Central memory CD4-positive, alpha-beta T cell (primary cell): ENCODE measurements at places on chromosomes 13 and 19.

DNA sequence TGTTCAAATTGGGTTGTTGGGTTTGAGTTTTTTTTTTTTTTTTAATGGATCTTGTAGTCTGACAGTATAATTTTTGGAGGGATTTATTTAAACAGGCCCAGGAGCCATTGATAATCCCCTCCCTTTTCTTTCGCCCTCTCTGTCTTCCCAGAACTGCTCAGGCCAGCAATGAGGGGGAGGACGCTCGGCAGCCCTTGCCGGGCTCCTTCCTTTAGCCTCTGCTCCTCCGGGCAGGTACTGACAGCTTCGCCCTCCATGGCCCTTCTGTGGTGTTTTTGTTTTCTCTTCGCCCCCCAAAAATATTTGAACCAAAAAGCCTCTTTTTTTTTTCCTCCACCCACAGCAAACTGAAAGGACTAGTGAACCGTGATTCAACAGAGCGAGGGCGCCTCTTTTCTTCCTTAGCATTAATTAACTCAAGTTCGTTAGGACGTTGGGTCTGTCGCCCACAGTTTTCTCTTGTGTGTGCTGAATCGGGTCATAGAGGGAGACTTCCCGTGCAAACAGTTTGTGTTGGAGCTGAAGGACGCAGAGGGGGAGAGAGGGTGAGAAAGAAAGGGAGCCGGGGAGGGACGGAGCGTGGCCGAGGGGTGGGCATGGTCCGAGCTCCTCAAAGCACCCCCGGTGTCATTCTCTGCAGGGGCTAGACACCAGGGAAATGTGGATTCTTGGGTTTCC is 21.5 kb downstream of the NFIX start:
- no peak for DNase-seq

DNA sequence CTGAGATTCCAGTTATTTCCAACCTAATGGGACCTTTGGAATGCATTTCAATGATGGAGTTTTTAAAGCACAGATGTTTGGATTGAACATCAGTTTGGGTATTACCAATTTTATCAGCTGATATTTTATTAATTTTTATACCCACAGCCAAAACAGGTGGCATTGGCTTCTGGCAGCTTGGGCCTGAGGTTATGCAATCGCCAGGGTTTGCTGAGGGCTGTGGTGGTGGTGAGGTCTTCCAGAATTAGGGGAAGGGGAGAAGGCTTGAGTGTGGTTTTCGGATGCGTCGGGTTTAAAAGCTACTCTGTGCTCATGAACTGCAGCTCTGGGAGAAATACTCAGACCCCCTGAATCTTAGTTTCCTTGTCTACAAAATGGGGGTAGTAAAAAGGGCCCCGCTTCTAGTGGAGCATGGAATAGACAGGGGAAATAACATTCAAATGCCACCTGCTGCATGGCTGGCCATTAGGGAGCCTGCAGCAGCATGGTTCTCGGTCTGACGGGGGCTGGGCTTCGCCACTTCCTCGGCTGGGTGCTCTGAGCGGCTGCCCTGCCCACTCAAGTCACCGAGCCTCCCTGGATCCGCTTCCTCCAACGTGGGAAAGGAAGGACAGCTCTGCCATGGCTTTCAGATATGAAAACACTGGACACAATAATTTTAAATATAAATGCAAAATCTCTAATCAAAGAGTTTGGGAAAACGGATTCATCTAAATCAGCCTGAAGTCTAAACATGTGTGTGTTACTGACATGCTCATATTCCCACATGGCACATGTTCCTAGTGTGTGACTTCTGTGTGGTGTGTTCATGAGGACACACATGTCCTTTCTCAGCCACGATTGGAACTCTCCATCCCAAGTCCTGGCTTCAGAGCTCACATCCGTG is 35.2 kb downstream of the ADPRHL1 start:
- DNase-seq = no peak

GRCh38 chr19:17421942-17422341 is 2.1 kb downstream of the MVB12A start:
- DNase-seq = no peak

DNA sequence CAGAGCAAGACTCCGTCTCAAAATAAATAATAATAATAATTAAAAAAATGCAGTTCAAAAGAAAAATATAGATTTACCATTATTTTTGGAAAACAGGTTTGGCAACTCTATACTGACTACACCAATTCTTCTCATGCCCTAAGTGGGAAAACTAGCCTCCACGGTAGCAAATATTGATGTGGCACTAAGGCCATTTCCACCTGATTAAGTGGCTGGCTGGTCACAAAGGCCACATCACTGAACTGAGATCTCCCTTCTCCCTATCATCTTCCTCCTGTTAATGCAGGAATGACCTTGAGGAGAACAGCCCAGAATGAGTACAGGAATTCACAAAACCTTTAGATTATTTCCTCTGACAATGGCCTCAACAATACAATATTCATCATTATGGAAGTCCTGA is 18.6 kb downstream of the ZNF814 start:
- DNase-seq = no peak

- DNase-seq = no peak
Measured at GRCh38 chr19:13130886-13131490, 12.9 kb downstream of the NACC1 start.

DNA sequence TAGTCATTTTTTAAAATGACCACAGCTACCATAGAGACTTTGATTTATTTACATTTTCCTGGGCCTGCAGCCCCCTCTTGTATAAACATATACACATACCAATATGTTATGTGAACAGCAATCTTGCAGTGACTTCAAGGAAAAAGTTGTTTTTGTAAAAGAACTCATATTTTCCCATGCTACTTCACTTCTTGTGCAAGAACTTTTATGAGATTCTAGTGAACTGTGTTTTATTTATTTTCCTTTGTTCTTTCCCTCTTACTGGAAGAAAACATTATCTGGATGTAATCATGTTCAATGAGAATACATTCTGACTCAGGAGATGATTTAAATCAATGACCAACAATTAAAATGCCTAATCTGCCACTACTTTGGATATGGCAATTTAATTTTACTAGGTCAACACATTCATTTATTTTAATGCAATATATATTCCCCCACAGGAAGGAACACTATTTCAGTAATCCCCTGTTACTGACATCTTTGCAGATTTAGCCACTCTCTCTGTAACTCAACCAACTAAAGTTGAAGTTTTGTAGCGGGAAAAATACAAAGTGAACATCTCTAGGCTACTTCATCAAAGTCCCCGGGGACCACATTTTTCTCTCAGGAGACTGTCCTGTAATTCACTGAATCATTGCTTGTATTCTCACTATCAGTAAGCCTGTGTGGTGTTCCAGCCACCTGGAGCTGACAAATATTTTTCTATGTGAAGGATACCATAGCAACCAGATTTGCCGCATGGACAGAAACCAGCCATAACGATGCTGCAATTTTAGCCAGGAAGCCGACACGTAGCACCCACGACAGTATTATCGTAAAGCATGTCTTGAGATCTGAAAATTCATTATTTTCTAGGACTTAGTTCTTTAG is 90.5 kb downstream of the STARD13 start:
- DNase-seq = no peak
